ENCODE measurements at places on chromosomes 13 and 19.

GRCh38 chr13:98510156-98510509 is 66.8 kb downstream of the STK24 start:
- no peak for DNase-seq

- no peak for DNase-seq
Measured at GRCh38 chr19:38527466-38528136, 90.2 kb downstream of the MAP4K1 start.

DNA sequence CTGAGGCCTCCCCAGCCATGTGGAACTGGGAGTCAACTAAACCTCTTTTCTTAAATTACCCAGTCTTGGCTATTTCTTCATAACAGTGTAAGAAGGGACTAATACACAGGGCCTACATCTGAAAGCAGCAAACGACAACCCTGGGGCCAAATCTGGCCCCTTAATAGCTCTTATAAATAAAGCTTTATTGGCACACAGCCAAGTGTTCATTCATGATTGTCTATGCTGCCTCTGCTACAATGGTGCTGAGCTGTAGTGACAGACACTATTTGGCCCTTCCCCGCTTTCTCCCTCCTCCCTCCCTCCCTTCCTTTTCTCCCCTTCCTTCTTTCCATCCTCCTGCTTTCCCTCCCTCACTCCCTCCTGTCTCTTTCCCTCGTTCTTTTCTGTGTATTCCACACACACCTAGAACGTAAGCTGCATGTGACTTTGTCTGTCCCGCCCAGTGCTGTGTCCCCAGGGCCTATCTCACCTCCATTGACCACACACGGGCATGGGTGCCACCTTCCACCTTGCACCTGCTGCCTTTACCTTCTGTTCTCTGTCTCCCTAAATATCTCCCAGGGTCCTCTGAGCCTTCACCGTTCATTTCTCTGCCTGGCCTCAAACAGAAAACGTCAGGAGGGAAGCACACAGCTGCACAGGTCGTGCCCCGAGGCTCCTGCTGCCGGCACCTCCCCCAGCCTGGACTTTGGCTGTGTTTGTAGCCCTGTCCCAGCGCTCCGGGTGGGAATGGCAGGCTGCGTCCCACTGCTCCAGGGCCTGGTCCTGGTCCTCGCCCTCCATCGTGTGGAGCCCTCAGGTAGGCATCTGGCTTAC is at the start of gene PROZ:
Gene PROZ, plus strand, starts transcription at position 720 of the 819 bp plus-strand sequence. Its CDS starts 13 bp downstream, at position 733.
- DNase-seq = no peak

GRCh38 chr19:46717034-46717715 is at the start of gene PRKD2:
Gene PRKD2 (minus strand): TSS chr19:46717114. CDS start chr19:46716370, 744 bp downstream.
- peak; percentile 92 for DNase-seq

GRCh38 chr13:31485651-31486051 is 253.7 kb upstream of the RXFP2 start:
- no peak for DNase-seq

- no peak for DNase-seq
Measured at GRCh38 chr13:26526702-26527216, 30.7 kb upstream of the WASF3 start.

- no peak for DNase-seq
Measured at GRCh38 chr19:48804496-48804895, 6.3 kb downstream of the BCAT2 start.

GRCh38 chr13:78305171-78305570 is 298.2 kb downstream of the POU4F1 start:
- DNase-seq = no peak

DNA sequence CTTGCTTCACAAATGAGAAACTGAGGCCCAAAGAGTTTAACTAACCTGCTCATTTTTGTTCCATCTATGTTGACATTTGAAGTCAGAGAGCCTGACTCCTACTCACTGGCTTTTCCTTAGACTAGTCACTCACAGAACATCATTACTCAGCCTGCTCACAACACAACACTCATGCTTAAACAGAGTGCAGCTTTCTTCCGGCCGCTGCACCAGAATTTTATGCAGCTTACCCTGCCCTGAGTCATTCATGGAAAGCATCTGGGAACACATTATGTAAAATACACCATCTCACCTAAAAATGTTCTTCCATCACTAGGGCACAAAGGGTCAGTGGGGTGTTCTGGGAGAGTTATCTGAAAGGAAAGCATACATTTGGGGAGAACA is 303.4 kb downstream of the SPRY2 start:
- DNase-seq = no peak

- DNase-seq = no peak
Measured at GRCh38 chr13:55245005-55245644, 1895.6 kb upstream of the PRR20A start.

GRCh38 chr13:30763786-30764413 is 28.6 kb downstream of the ALOX5AP start:
- DNase-seq = no peak

DNA sequence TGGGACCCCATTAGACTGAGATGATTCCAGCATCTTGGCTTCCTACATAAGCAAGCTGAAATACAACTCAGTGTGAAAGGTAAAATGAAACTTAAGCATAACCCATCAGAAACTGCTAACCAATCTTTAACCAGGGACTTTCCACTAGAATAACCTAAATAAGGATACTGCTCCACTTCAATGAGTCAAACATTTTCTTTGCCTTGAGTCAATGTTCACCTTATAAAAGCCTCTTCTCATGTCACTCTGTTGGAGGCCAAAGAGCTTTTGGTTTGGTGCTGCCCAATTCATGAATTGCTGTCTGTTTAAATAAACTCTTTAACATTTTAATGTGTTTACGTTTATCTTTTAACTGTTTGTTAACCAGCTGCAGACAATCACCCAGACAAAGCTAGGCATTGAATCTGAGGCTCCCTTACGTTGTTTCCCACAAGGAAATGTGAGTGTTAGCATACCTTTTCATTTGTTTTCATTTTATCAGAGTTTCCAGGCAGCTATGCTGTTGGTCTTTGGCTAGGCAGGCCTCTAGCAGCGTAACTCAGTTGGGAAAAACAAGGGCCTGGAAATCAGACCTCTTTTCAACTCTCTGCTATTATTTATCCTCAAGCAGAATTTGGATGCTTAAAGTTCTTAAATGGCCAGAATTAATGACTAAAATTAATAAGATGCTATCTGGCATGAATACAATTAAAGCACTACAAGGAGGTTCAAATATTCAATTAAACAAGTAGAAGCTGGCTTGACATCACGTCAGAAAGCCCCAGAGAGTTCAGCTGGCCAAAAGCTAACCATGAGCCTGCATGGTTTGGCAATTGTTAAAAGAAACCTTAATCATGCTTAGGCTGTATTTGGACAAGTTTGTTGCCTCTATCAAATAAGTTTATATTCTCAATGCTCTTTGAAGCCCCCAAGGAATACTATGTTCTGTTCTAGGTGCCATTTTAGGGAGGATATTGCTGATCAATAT is 200.2 kb downstream of the DCLK1 start:
- DNase-seq = no peak

GRCh38 chr19:19480688-19481087 is 34.7 kb downstream of the TSSK6 start:
- DNase-seq = no peak

DNA sequence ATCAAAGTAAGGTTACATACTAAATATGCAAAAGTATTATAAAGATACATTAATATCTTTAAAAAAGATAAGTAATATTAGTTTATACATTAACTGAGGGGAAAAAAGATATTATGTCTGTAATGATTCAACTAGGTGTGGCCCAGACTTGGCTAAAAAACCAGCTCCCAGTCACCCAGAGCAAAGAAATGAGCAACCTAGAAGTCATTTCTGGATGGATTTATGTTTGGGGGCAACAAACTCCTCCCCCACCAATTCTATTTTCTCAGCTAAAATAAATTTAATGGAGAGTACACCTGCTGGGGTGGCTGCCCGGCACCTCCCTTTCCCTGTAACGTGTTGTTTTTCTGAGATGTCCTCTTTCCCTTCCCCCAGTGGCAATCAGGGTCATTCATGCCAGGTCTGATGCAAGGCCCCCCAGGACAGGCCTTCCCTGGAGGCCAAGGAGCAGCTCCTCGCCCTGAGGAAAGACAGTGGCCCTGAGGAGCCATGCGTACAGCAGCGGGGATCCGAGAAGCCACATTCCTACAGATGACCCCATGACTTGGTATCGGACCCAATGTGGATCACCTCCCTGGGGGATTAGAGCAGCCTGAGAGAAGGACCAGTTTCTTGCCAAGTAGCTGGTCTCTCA is 78.6 kb upstream of the DOCK9 start:
- no peak for DNase-seq

- DNase-seq = no peak
Measured at GRCh38 chr13:94659598-94659946, 52.8 kb downstream of the SOX21 start.

DNA sequence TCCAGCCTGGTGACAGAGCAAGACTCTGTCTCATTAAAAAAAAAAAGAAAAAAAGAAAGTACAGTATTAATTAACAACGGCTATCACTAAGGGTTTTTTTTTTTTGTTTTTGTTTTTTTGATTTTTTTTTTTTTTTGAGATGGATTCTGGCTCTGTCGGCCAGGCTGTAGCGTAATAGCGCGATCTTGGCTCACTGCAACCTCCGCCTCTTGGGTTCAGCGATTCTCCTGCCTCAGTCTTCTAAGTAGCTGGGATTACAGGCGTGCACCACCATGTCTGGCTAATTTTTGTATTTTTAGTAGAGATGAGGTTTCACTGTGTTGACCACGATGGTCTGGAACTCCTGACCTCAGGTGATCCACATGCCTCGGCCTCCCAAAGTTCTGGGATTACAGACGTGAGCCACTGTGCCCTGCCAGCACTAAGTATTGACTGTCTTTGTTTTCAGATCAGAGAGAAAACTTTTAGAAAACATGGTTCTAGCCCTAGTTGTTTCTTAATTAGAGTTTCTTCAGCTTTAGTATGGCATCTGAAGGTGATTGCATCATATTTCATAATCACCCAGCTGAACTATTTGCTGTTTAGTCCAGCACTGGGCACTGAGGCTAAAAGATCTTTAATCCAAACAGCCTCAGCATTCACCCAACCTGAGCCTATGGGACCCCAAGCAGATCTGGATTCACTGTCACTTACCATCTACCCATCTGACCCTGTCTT is 2.7 kb upstream of the GATAD2A start:
- DNase-seq = no peak

DNA sequence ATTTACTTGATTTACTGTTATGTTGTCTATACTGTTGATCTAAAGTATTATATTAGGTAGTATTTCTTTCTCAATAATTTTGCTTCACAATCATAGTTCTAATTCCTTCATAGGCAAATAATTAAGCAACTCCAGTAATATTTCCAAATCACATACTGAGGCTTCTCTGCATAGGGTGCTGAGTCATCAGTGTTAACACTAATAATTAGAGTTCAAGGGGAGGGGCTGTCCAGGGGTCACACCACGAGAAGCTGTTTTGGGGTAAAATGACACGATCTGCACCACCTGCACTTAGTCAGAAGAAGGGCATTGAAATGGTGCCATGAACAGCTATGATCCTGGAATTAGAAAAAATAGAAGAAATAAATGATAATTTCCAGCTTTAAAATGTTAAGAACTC is 1230.9 kb upstream of the SLC10A2 start:
- DNase-seq = no peak

- no peak for DNase-seq
Measured at GRCh38 chr13:105788530-105788929, 746.9 kb downstream of the EFNB2 start.

DNA sequence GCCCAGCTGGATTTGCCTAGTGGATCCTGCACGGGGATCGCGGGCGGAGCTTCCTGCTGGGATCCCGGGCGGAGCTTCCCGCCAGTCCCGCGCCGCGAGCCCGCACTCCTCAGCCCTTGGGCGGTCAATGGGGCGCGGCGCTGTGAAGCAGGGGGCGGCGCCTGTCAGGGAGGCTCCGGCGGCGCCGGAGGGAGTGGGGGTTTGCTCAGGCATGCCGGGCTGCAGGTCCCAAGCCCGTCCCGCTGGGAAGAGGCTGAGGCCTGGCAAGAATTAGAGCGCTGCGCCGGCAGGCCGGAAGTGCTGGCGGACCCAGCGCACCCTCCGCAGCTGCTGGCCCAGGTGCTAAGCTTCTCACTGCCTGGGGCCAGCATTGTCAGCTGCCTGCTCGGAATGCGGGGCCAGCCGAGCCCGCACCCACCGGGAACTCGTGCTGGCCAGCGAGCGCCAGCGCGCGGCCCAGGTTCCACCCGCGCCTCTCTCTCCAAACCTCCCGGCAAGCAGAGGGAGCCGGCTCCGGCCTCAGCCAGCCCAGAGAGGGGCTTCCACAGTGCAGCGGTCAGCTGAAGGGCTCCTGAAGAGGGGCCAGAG is 119.6 kb downstream of the PRR20E start:
- no peak for DNase-seq

- no peak for DNase-seq
Measured at GRCh38 chr13:108895220-108895704, 265.9 kb downstream of the MYO16 start.

DNA sequence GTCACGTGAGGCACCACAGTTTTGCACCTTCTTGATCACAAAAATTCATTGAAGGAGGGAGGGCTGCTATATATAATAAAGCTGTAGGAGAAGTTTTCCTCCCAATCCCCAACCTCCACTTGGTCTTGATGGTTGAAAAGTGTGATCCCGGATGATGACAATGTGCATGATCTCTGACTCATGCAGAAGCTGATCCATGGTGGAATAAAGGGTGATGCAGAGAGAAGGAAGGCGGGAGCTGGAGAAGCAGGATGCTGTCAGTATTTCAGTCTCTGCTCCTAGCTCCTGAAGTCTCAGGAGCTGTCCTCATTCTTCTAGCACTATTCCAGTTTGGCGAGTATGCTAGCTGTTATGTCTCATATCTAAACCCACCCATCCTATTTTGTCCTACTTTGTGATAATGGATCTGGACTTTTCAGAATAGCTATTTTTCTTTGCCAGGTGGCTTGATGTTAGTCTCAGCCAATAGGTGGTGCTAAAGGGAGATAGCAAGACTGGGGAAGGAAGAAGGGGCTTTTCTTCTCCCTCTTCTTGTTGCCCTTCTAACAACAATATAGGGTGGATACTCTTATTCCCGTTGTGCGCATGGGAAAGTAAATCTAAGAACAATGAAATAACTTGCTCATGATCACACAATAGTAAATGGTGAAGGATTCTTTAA is 65.6 kb upstream of the HTR2A start:
- DNase-seq = no peak

Data from breast epithelium (tissue), 4 donors.